SK-N-SH (cell line): ENCODE measurements at places on chromosomes 5 and 9.

DNA sequence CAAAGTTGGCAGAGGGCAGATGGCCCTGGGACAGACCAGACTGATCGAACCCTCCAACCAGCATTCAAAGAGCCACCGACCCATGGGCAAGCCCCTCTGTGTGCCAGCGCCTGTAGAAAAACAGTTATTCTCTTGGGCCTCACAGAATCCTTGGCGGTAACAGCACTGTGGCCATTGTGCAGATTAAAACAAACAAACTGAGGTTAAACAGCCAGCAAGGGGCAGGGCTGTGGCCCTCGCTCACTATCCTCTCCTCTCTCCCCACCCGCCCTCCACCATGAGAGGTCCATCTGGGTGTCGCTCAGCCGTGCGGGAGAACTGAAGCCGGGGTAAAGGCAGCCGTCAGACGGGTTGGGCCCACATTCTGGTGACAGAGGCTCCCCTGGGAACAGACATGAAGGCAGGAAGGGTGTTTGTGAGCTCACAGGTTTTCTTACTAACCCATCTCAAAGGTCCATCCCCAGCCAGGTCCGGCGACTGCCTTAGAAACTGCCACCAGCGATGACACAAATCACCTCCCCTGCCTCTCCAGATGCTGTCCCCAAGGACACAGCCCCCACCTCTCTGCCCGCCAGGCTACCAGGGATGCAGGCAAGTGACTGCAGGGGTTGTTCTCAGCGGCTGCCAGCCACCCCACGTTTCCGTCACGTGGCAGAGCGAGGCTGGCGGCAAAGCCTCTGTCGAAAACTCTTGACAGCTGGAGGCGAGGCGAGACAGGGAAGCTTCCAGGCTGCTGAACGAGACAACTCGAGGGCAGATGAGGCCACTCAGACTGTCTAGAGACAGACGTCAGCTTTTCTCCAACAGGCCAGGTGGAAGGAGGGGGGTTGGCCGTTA, 75.8 kb upstream of the SARDH start:
- peaks cover 11% of the 10 kb centered on the region; the same call in 1 of the 2 replicates for H3K36me3 ChIP-seq

GRCh38 chr5:61346511-61346910, 14.5 kb downstream of the ZSWIM6 start:
- H3K36me3 ChIP-seq: no peaks in the 10 kb centered on the region
- no peaks in the 10 kb centered on the region for H3K27me3 ChIP-seq
- H3K4me3 ChIP-seq: no peak overlapping the region
- no peak for DNase-seq

DNA sequence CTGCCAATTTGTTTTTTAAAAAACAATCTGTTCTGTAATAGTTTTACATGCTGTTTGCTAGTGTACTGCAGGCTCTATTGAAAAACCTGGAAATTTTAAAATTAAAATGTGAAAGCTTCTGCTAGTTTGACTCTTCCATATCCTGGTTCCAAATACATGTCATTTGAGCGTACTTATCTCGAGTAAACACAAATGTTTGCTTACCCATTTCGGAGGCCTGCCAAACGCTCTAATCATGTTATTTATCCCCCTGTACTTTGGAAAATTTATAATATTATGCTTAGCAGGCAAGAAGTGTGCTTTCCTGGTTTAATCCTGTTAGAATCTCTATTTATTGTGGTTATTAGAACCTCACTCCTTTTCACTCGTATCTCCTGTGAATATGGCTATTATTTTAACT, 476.8 kb upstream of the CYLC2 start:
- H3K27ac ChIP-seq: no peak overlapping the region
- no peaks in the 10 kb centered on the region for H3K36me3 ChIP-seq
- H3K27me3 ChIP-seq: no peaks in the 10 kb centered on the region
- no peaks in the 10 kb centered on the region for H3K4me1 ChIP-seq
- DNase-seq: no peak
- no peak overlapping the region for H3K4me3 ChIP-seq

- no peak for DNase-seq
- H3K27me3 ChIP-seq: no peaks in the 10 kb centered on the region
- H3K4me1 ChIP-seq: peaks cover 5% of the 10 kb centered on the region; the same call in 1 of the 2 replicates
- no peak overlapping the region for H3K27ac ChIP-seq
- H3K4me3 ChIP-seq: no peak overlapping the region
Observed at GRCh38 chr9:127580879-127581475, 31.1 kb upstream of the STXBP1 start.

DNA sequence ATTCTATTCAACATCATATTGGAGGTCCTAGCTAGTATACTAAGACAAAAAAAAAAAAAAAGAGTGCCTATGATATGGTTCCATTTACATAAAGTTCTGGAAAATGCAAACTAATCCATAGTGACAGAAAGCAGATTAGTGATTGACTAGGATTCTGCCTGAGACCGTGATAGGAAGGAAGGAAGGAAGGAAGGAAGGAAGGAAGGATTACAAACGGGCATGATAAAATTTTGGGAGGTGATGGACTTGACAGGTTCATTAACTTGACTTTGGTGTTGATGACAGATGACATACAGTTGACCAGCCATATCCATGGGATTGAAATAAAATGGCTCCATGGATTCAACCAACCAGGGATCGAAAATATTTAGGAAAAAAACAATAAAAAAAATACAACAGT, 79.1 kb upstream of the MAN2A1 start:
- no peaks in the 10 kb centered on the region for H3K36me3 ChIP-seq
- H3K4me1 ChIP-seq: no peaks in the 10 kb centered on the region
- no peaks in the 10 kb centered on the region for H3K27me3 ChIP-seq
- no peak overlapping the region for H3K4me3 ChIP-seq
- H3K27ac ChIP-seq: no peak overlapping the region
- no peak for DNase-seq

DNA sequence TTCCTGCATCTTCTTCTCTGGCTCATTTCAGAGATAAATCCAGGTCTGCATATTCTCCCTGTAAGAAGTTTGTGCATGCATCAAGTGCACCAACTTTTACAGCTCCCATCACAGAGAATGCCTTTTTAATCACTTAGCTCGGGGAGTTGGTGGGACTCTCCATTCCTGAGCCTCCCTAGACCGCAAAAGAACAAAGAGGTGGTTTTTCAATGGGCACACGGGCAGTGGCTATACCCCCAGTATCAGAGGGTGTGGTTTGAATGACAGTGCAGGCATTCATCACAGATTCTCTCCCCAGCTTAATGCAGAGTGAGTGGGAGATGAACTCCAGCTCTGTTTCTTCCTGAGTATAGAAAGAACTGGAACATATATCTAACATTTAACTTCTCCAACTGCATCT, 264.7 kb upstream of the NR4A3 start:
- no peak overlapping the region for H3K4me3 ChIP-seq
- H3K4me1 ChIP-seq: no peaks in the 10 kb centered on the region
- no peak overlapping the region for H3K27ac ChIP-seq
- H3K36me3 ChIP-seq: no peaks in the 10 kb centered on the region

DNA sequence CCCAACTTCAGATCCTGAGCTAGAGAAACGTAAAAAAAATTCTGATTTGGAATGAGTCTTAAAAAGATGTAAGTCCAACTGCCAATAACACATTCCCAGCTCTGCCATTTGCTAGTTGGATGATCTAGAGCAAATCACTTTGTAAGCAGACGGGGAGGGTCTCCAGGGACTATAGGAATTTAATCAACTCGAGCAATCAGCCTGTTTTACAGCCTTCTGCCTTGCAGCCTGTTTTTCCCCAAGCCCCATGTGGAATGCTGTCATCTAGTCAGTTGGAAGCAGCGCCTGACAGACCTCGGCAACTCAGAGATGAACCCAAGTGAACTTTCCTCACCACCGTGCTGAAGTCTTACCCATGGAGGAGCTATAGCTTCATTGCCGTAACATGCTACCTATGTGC, 34.8 kb upstream of the HRH2 start:
- no peak overlapping the region for H3K27ac ChIP-seq
- no peak overlapping the region for H3K4me3 ChIP-seq
- H3K36me3 ChIP-seq: no peaks in the 10 kb centered on the region
- DNase-seq: no peak
